Iris pigment epithelial cell (primary cell): ENCODE measurements at places on chromosomes 3 and 15.

GRCh38 chr3:175383813-175384212, 524.7 kb downstream of the NAALADL2 start:
- DNase-seq, result no peak

DNA sequence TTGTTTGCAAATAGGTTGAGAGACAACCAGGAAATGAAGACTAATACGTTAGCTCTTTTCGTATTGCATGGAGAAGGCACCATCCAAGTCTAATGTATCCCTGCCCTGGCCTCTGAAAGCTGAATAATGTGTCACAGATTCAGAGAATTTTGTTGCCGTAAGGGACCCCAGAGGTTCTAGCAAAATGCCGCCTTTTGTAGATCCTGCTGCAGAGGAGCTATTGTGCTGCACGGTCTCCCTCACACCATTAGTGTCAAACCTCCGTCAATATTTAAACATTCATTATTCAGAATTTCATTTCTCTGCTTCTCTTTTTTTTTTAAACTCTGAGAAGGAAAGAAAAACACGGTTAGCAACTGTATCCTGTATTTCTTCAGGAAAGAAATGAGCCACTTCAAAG, 238.7 kb downstream of the EPHB1 start:
- no peak for DNase-seq

DNA sequence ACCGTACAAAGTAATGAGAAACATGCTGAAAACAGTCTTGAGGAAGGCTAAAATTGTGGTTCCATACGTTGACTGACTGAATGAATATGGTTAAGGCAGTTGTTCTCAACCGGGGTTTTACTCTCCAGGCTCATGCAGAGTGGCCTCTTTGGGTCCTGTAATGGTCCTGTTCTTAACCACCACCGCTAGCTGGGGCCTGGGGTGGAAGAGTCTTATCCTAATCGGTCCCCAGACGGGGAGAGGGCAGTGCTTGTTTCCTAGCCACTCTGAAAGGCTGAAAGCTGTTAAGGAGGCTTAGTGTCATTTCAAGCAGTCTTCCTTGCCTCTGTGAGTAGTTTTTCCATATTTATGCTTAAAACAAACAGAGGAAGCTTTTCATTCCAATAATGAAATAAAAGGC, 32.0 kb downstream of the SELENOT start:
- no peak for DNase-seq

- DNase-seq, result peak; percentile 74
These were observed 34.7 kb upstream of the SH3BP5 start for GRCh38 chr3:15367059-15367458.

DNA sequence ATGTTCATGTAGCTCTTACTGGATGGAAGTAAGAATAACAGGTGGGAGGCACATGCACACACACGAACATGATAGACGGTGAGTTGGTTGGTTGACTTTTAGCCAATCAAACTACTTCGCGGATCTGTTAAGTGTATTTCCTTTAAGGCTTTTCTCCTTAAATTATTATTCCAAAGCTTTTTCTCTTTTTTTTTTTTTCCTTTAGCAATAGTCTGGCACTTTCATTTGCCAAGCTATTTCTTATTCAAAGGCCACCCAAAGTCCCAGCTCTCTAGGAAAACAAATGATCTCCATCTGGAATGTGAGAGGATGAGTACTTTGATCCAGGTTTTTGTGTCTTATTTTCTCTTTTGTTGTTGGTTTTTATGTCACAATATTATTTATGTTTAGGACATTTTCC, 141.1 kb downstream of the TPRG1 start:
- DNase-seq, result no peak

DNA sequence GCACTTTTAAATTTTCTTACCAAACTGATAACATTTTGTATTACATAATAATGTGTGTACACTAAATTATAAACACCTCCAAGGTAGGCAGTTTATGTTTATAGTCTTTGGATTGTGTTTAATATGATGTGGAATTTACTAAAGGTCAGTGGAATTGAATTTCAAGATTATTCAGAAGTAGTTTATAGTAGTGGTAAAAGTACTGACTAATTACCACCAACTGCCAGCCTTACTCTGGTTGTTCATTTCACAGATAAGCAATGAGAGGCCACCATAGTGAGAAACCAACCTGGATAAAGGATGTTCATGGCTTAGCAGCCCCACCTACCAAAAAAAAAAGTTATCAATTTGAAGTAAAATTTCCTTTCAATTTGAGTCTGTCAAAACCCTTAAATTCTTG, 54.0 kb upstream of the EIF5A2 start:
- no peak for DNase-seq

DNA sequence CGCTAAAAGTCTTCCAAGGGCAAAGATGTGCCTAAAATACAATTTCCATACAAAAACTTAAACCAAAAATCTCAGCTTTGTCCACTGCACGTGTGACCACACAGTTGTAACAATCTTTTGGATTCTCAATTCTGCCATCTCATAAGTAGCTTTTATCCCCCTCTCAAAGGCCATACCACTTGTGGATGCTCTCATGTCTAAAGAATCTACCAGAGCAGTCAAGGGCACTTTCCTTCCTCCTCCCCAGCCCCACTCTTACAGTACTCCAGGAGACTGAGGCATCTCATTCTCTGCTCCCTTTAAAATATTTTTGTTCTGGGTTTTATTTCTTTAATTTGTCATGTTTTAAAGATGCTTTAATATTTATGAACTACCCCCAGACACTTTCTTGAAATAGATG, 102.3 kb upstream of the PFN2 start:
- DNase-seq, result peak; percentile 63

- no peak for DNase-seq
These were observed 17.4 kb upstream of the SYNM start for GRCh38 chr15:99087405-99087943.
